ENCODE measurements at places on chromosomes 2 and 18. TPM values are rescaled to one million over a fixed set of nuclear protein-coding genes. Genes with fewer than 3 reads are reported as not detected.
A peak's percentile ranks its signal among the peaks of the same experiment; 100 is the strongest.

DNA sequence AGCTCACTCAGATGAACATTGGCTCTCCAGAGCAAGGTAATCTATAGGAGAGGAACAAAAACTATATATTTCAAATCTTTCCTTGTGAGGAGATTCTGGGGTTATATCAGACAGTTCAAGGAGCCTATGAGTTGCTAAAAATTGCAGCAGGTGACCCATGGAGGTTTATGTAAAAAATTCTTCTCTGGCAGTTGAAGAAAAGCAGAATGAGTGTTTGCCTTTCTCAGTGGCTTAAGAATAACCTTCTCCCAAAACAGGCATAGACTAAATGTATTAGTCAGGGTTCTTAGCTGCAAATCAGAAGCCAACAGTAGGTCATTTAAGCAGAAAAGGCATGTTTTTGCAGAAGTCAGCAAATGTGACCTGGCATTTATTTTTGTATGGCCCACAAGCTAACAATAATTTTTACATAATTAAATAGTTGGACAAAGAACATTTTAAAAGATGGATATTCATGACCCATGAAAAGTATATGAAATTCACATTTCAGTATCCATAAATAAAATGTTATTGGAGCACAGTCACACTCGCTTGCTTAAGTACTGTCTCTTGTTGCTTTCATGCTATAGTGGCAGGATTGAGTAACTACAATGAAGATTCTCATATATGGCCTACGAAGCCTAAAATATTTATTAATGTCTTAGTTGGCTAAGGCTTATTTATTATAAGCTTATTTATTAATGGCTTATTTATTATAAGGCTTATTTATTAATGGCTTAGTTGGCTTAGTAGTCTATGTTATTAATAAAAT lies 93.4 kb upstream of the TLK1 start:
- no peaks in the 10 kb centered on the region for H3K27me3 ChIP-seq
- peaks cover 2% of the 10 kb centered on the region for H3K4me1 ChIP-seq
- H3K36me3 ChIP-seq: no peaks in the 10 kb centered on the region
- no peak overlapping the region for H3K4me3 ChIP-seq
- H3K27ac ChIP-seq: no peak overlapping the region

MYL12A gene
- 394 TPM for total RNA-seq

ASAP2 gene
- total RNA-seq: not detected

TMEM178A gene
- not detected for total RNA-seq

UGT1A3 gene
- total RNA-seq: not detected

TNFRSF11A gene
- 0.07 TPM for total RNA-seq

- H3K4me3 ChIP-seq: no peak overlapping the region
- no peaks in the 10 kb centered on the region for H3K27me3 ChIP-seq
- no peaks in the 10 kb centered on the region for H3K36me3 ChIP-seq
- H3K27ac ChIP-seq: no peak overlapping the region
- peaks cover 67% of the 10 kb centered on the region for H3K4me1 ChIP-seq
- no peak for DNase-seq
These were observed 137.6 kb downstream of the BCL11A start for GRCh38 chr2:60415814-60416213.

- peaks cover 3% of the 10 kb centered on the region for H3K36me3 ChIP-seq
- DNase-seq: no peak
- peak overlapping the region; percentile 32 for H3K4me3 ChIP-seq
- H3K27me3 ChIP-seq: no peaks in the 10 kb centered on the region
- peak overlapping the region; percentile 63 for H3K27ac ChIP-seq
These were observed 206.2 kb downstream of the RPIA start for GRCh38 chr2:88897715-88898114.

REG1B gene
- total RNA-seq: not detected

DNA sequence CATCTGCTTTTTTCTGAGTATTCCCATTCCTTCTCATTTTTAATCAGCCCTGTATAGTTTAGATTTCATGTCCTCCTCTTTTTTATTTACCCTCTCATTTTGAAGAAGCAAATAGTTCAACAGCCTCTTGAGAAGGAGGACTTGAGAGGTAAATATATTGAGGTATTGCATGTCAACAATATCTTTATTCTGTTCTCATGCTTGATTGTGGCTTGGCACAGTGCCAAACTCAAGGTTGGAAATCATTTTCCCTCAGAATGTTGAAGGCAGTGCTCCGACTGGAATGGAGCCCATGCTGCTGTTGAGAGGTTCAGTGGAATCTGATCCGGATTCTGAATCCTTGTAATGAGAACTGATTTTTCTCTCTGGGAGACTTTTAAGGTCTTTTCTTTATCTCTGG lies 31.0 kb upstream of the GALNT3 start:
- H3K27me3 ChIP-seq: no peaks in the 10 kb centered on the region
- no peak overlapping the region for H3K27ac ChIP-seq
- no peaks in the 10 kb centered on the region for H3K36me3 ChIP-seq
- H3K4me3 ChIP-seq: no peak overlapping the region

GRCh38 chr2:60881047-60881932 lies at the start of gene REL:
REL (plus strand) TSS chr2:60881574; CDS start chr2:60881841, 267 bp downstream.
- H3K4me3 ChIP-seq: peak within 1 kb of the TSS; percentile 98
- peak within 1 kb of the TSS; percentile 95 for H3K27ac ChIP-seq
- no peaks in the 10 kb centered on the region for H3K27me3 ChIP-seq
- H3K4me1 ChIP-seq: peaks cover 36% of the 10 kb centered on the region
- DNase-seq: peak; percentile 88
- peaks cover 38% of the 10 kb centered on the region for H3K36me3 ChIP-seq

CFAP65 gene
- not detected for total RNA-seq

DNA sequence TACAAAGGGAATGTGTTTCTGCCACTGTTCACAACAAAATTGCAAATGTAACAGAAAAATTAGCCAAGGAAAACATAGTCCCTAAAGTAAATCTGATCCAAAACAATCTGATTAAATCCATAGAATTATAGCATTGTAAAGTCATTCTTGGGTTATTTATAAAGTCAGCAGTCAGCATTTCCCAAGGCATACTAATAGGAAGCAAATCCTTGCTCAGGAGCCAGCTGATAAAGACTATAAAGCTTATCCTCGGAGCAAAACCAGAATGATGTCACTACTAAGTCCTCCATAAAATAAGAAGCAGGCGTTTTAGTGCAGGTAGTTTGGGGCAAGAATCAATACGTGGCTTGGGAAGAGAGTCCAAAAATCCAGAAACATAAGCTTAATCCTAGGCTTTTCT lies 67.3 kb upstream of the CSRNP3 start:
- H3K4me1 ChIP-seq: no peaks in the 10 kb centered on the region
- peaks cover 13% of the 10 kb centered on the region for H3K27me3 ChIP-seq
- no peak overlapping the region for H3K4me3 ChIP-seq

RFX8 gene
- not detected for total RNA-seq

HOXD12 gene
- total RNA-seq: not detected

SIX2 gene
- total RNA-seq: not detected

Measured in activated B cell treated with CpG ODN at 0.5 μM for 24 hours (primary cell).